ENCODE measurements at places on chromosomes 2 and 18.

DNA sequence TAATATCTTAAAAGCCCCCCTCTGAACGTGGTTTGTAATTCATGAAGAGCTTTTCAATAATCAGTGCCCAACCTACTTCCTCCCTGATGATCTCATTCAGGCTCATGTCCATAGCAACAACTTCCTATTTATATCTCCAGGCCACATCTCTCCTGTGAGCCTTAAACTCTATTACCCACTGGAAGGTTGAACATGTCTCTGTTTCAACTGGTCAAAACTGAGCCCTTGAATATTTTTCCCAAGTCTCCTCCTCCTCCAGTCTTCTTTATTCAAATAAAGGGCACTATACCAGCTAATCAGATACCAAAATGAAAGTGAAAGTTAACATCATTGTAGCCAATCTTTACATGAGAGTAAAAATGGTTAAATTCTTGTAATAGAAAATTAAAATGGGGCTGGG, 63.7 kb upstream of the ITGA4 start:
- DNase-seq, result no peak

DNA sequence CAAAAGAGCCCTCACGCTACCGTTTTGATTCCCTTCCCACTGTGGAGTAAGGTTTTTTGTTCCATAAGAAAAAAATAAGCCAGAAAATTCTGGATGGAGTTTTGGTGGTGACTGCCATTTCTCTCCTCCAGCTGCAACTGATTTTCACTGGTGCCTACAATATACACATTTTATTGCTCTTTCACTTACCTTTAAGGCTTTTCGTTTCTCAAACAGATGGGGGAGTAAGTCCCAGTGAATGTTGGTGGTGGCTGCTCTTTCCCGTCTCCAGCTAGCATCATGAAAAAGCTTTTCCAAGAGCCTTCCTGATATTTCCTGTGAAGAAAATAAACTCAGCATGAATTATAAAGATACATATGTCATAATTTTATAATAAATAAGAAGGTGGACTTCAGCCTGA, 932.5 kb upstream of the PIK3C3 start:
- no peak for DNase-seq

DNA sequence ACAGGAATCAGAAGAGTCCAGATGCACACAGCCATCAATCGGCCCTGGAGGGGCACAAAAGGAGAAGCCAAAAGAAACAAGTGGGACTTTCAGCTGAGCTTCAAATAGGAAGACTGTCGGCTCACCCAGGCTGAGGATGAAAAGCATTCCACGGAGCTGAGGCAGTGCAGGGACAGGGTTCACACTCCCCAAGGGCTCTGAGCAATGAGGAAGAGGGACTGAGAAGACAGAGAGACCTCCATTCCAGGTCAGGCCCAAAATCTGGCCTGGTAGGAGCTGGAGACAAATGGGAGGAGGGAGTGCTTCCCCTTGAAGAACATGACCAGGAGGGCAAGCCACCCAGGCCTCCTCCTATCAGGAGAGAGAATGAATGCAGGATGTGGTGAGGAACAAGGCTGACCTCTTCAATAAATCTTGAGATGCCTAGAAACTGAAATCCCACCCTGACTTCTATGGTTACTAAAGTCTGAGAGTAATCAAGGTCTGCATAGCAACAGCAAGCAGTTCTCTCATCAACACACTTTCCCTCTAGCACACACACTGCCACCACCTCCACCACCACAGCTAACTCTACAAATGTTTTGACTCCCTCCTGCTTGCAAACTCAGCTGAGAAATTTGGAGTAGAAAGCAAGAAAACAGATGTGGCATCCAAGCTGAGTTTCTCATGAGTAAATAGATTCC, 434.4 kb downstream of the TNS1 start:
- no peak for DNase-seq

GRCh38 chr2:241393524-241394196, 37.6 kb downstream of the FARP2 start:
- DNase-seq, result no peak

GRCh38 chr18:41942254-41942653, 12.8 kb upstream of the PIK3C3 start:
- no peak for DNase-seq

DNA sequence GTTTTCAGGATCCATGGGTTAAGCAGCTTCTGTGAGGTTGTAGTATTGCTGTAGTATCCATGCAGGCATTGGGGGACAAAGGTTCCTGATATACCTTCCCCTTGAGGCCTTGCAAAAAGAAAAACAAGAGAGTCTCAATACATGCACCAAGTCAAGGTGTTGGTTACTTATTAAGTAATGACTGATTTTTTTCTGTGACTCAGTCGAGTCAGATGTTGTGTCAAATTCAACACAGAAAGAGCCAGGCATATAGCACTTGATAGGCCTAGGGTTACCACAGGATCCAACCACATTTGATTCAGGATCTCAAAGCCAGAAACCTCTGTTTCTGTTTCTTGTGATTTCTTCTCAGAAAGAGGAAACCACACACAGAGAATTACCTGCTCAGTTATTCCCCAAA, 24.9 kb upstream of the CD8A start:
- no peak for DNase-seq

- DNase-seq, result no peak
These were observed 89.8 kb upstream of the BCL2L11 start for GRCh38 chr2:111030945-111031344.

DNA sequence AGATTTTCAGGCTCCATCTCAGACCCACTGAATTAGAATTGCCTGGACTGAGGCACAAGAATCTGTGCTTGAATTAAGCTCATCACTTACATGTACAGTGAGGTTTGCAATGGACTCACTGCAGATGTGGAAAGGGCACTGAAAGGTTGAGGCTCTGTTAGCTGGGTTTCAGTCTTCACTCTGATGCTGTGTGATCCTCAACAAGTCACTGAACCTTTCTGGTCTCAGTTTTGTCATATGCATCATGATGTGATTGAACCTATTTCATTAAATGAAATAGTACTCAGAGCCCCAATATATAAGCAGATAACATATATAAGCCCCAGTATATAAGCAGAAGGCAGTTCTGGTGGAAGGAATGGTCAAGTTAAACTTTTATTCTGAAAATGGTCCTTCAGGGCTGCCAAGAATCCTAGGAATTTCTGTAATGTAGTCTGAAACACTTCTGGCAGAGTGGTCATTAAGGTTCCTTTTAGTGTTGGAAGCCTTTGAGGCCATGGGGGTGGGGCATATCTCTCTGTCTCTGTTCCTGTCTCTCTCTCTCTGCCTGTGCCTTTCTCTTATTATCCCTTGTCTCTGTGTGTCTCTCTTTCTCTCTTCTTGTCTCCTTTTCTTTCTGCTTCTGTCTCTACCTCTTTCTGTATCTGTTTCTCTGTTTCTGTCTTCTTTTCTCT, 110.4 kb downstream of the ADCYAP1 start:
- no peak for DNase-seq

GRCh38 chr18:67359873-67360838, 156.4 kb downstream of the DSEL start:
- peak; percentile 3 for DNase-seq

DNA sequence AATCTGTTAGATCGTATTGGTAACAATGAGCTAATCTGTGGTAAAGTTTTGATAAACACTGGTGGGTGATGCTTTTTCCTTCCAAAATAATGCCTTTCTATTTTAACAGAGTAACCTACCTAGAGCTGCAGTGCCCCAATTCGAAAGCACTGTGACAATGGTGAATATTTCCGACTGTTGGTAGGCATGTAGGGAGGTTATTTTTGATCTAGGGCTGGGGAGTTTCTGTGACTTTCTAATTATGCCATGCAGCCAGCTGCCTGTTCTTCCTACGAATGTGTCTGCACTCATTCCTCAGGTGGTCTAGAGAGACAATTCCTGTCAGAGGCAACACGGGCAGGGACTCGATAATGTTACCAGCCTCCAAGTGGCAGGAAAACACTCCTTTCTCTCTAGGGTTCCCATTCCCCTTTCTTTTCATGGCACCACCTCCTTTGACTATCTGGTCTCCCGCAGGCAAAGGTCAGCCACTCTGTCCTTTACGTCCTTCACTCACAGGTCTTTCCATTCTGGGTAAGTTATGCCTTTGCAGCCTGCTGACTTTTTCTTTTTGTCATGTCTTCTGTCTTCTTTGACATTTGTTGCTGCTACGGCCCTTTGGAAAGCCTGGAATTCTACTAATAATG, 167.2 kb upstream of the MGAT5 start:
- DNase-seq, result no peak

Measured in GOT3 (cell line).